RKO (cell line): ENCODE measurements at places on chromosomes 7 and 10.
A peak's percentile ranks its signal among the peaks of the same experiment; 100 is the strongest.

GRCh38 chr10:104199567-104199966, 32.6 kb downstream of the CFAP43 start:
- no peak for DNase-seq

- DNase-seq: no peak
These were observed 218.6 kb downstream of the BICC1 start for GRCh38 chr10:58731276-58731675.

GRCh38 chr7:158308001-158308400, 279.6 kb downstream of the PTPRN2 start:
- DNase-seq: no peak

GRCh38 chr7:44964831-44965440, 13.9 kb downstream of the MYO1G start:
- DNase-seq: no peak

DNA sequence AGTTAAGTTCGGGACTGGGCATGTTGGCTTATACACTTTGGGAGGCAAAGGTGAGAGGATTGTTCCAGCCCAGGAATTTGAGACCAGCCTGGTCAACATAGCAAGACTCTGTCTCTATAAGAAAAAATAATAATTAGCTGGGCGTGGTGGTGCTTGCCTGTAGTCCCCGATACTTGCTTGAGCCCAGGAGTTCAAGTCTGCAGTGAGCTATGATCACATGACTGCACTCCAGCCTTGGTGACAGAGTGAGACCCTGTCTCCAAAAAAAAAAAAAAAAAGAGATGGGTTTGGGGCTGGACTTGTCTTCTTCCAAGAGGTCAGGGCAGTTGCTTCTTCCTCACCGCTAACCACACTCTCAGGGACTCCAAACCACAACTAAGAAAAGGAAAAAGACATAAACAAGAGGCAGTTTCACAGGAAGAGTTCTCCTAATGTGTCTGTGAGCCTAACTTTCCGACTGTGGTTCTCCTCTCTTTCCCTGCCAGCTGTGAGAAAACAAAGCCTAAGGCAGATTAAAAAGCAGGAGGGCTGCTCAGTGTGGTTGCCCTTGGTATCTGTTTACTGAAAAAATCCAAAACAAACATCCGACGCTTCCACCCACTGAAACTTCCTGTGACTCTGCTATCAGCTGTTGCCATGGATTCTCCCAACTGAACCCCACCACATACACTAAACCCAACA, 2.4 kb upstream of the SERPINE1 start:
- DNase-seq: peak; percentile 78

- no peak for DNase-seq
These were observed 76.5 kb downstream of the AUTS2 start for GRCh38 chr7:69674701-69675182.

- no peak for DNase-seq
These were observed 128.9 kb downstream of the DOCK1 start for GRCh38 chr10:127034034-127034633.

- DNase-seq: no peak
These were observed 252.1 kb upstream of the KMT2E start for GRCh38 chr7:104761892-104762291.

DNA sequence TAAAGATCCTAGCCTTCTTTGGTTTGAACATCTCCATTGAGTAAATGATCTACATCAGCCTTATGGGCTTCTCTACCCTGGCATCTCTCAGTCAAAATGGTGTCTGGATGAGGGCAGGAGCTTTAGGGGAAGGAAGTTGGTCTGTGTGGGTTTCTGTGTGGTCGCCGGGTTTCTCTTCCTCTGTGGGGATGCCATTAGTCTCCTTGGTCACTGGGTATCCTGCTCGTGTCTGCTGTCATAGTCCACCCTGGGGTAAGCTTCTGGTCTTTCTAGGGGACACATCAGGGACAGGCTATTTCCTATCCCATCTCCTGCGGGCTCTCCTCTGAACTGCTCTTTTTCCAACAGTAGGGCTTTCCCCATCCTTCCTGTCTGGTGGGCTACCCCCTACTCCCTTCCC, 150.3 kb upstream of the NPY start:
- DNase-seq: no peak

DNA sequence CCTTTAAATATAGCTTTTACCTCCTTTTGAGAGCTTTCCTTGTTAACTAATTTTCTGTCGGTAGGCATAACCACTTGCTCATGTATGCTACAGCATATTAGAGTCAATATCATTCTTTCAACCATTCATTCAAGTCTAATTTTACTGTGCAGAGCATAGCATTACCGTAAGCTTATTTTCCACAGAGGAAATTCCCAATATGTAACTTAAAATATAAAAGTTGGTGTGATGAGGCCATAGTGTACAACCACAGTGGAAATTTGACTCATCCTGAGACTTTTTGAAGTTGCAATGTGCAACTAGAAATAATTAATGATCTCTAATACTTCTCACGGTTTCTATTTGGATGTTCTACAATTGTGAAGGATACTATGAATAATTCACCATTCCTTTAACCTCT, 80.6 kb upstream of the KLF6 start:
- no peak for DNase-seq

- peak; percentile 65 for DNase-seq
These were observed 22.5 kb downstream of the CFAP43 start for GRCh38 chr10:104209575-104210198.

DNA sequence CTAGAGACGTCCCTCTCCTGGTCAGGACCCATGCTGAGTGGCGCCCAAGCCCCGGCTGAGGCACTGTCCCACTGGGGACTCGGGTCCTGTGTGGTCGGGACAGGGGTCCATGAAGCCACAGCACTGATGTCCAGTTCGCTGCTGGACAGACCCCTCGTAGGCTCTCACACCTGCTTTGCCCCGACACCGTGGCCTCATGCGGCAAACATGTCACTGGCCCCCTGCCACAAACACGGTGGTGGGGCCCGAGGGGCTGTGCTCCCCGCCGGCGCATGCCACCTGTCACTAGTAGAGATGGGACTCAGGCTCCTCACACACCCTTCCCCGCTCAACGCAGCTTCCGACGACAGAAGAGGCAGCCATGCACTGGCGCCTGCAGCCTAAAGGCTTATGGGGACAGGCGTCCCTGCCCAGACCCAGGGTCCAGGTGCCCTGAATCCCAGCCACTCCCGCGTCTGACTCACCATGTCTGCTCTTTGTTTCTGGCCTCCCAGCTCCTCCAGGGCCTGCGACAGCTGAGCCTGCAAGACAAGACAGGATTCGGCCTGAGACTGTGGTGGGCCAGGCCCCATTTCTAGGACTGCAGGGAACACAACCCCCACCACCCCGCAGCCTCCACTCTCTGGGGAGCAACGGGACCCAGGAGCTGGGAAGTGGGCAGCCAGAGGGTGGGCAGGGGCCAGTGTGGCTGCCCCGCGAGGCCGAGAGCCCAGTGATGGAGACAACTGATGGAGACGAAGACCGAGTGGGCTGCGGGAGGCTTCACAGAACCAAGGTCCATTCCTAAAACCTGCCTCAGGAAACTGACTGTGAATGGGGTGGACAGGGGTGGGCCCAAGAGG, 230.9 kb downstream of the MAD1L1 start:
- no peak for DNase-seq

DNA sequence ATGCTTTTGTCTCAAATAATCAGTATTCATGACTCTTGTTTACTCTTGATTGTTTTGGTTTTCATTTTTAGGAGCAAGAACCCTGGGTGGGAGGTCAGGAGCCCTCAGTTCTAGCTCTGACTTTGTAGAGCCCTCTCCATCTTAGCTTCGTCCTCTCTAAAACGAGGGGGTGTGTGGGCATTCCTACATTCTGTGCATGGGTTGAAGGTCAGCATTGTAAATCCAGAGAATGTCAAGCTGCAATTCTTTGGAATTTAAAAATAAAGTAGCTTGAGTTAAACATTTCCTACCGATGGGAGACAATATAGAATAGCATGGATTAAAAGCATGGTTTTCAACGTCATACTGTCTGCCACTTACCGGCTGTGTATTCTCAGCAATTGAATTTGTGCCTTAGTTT, 128.3 kb downstream of the PRPF18 start:
- no peak for DNase-seq

- DNase-seq: no peak
These were observed 24.3 kb downstream of the HSPB1 start for GRCh38 chr7:76326646-76327233.

DNA sequence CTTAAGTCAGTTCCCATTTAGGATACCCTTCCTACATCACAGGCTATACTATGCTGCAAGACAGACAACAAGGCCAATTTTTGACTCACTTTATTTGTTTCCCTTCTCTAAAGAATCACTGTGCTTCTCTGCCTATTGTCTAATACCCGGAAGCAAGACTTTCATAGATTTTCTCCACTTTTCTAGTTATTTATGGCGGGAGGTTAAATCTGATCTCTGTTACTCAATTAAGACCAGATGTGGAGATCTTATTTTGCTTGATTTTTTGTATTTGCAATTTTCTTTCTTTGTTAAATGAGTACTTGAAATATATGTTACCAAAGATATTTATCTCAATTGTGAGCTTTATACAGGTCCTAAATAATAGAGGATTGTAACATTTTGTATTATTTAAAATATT, 511.5 kb downstream of the ATRNL1 start:
- no peak for DNase-seq

- DNase-seq: no peak
These were observed 5.4 kb upstream of the GRM8 start for GRCh38 chr7:127258111-127258510.

GRCh38 chr7:22087861-22088260, 142.2 kb upstream of the CDCA7L start:
- no peak for DNase-seq

DNA sequence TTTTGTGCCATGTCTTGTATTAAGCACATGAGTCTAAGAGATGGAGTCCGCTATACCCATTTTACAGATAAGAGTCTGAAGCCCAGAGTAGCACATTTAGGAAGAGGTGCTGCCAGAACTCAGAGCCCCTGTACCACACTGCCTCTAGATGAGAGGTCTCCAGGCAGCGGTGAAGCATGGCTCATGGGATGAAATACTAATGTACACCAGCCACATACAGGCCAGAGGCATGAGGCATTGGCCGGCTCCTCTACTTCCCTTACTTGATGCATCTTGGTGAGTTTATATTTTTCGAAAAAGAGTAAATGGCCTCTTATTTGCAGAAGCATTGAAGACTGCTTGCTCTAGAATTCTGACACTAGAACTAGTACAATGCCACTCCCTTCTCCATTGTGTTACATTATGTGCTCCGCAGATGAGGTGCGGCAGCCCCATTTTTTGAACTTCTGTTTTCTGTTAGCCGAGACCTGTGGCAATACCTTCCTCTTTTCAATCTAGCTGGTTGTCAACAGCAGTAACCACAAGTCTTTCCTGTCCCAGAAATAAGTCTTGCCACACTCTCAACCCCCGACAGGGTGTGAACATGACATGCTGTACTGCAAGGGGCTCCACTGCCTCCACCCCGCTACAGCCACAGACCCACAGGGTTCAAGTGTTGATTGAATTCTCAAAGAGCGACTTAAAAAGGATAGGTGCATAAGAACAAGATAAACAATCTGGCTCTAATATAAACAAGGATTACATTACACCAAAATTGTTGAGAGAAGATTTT, 145.3 kb downstream of the CELF2 start:
- DNase-seq: no peak
